ENCODE measurements at places on chromosomes 12 and 14.

DNA sequence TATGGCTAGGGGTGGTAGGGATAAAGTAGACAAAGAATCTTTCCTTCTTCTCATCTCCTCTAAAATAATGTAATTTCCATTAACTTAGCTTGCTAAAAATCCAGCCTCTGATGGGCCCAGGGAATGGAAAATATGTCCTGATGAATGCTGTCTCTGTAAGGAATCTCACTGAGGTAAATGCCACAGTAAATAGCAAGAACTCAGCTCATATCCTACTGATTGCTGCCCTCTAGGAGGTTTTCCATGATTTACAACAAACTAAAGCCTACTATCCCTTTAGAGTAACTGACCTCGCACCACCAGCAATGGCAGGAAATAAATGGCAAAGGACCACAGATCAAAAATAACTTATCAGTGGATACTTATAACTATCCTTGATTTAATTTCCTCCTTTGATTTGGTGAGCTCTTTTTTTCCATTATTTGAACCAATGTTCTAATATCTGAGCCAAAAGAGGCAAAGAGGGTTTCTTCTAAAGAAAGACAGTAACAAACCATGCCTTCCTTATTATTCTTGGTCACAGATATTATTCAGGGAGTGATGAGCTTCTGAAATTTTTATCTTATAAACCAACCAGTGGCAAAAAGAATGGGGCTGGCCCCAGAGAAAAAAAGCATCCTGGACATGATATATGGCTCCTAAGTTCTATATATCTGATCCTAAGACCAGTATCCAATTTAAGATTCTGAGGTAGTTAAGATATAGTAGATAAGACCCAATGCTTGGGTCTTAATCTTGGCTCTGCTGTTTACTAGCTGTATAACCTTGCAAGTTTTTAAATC is 43.8 kb downstream of the SENP1 start:
- peak; percentile 21 for DNase-seq

- DNase-seq: no peak
Observed at GRCh38 chr12:78331181-78331580, 500.5 kb downstream of the NAV3 start.

DNA sequence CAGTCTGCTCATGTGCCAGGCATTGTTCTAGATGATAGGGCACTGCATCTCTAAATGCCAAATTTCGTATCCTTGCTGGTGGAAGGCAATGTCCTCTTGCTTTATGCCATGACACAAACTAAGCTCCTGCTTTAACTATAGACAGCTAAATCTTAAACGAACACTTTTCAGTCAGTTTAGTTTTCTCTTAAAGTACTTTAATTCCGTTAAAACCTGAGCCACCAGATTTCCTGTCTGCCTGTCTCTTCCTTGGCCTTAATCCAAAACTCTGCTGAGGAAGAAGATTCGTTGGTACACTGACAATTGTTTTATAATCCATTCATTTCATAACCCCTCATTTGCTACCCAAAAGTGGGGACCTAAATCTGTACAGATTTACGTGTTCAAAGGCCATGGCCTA is 194.4 kb upstream of the BCL2L14 start:
- no peak for DNase-seq

DNA sequence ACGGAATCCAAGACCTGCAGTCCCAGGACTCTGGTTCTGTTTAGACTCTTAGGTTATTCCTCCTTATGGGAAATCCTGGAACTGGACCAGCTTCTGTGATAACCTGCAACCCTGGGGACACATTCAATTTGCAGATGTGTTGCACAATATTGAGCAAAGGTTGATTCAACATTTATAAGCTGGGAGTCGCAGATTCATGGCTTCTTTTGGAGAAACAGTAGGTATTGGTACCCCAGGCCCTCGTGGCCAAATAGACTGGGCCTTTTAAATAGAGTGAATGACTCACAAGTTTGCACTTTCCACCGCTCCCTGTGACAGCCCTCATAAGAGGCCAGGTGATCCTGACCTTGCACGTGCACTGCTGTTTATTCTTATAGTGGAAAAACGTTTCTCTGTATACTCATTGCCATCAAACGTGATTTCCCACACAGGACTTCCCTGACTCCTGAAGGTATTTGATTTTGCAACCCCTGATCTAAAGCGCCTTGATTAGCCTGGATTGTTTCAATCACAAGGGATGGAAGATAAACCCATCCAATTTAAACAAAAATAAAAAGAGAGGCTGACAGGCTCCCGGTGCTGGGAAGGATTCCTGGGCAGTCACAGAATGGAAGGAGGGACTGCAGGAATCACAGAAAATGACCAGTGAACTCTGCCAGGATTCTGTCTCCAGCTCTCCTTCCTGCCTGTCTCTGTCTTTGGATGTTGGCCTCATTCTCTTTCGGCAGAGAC is 98.0 kb downstream of the VCPKMT start:
- no peak for DNase-seq

GRCh38 chr14:51630987-51631386 is 20.7 kb upstream of the FRMD6 start:
- DNase-seq: no peak

- no peak for DNase-seq
Observed at GRCh38 chr14:25086821-25087396, 37.0 kb upstream of the STXBP6 start.
